ENCODE measurements at places on chromosomes 7 and 10.

- no peak for DNase-seq
Measured at GRCh38 chr7:136133551-136133950, 156.4 kb upstream of the MTPN start.

GRCh38 chr7:29598613-29599012 is 35.0 kb downstream of the PRR15 start:
- no peak for DNase-seq

- no peak for DNase-seq
Measured at GRCh38 chr10:90443342-90443741, 414.5 kb downstream of the HTR7 start.

DNA sequence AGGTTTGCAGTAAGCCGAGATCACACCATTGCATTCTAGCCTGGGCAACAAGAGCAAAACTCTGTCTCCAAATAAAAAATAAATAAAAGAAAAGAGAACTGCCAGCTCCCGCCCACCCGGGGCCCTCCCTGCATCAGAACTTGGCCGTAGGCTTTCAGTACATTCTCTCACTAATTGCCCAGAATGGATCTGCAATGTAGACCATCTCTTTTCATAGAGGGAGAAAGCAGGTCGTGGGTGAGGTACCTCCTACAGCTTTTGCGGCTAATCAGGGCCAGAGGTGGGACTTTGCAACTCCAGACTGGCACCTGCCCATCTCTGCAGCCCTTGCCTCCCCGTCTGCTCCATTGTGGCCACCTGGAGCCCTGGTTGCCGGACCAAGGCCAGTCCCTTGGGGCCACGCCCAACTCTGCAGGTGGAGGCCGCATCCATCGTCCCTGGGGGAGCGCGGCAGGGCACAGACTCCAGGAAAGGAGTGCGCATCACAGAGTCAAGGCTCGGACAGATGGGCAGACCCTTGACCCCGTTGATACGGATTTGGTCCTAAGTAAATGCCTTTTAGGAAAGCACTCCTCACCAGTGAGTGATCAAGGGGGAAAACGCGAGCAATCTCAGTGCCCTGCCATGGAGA is 179.1 kb upstream of the SH2B2 start:
- no peak for DNase-seq

- DNase-seq: no peak
Measured at GRCh38 chr7:26616235-26616634, 248.2 kb downstream of the SKAP2 start.

GRCh38 chr10:95601116-95601719 is 40.0 kb upstream of the SORBS1 start:
- DNase-seq: no peak

DNA sequence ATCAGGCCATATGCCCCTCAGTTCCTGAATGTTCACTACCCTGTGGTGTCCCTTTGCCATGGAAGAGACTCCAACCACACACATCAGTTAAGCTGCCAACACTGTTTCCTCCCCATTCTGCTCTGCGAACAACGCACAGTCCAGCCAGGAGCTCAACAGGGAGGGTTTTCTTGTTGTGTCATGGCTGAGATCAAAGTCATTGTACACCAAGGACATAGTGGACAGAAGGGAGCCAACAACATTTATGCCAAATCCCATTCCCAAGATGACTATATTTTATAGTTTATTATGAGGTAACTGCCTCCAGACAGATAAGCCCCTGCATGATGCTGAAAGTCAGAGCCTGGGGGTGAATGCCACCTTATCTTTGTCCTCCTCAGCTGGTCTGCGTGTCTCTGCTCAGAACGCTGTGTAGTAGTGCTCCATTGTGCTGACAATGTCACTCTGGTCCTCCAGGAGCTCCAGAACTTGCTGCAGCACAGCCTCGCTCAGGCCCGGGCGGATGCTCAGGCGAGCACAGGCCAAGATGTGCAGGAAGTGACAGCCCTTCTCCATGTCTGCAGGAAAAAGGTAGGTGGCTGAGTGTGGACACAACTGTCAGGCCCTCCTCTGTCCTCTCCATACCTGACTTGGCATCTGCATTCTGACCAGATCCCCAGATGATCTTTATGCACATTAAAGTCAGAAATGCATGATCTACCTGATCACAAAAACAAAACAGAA is 27.1 kb upstream of the SH3PXD2A start:
- no peak for DNase-seq

- DNase-seq: no peak
Measured at GRCh38 chr7:30575910-30576309, 18.8 kb upstream of the GARS1 start.

DNA sequence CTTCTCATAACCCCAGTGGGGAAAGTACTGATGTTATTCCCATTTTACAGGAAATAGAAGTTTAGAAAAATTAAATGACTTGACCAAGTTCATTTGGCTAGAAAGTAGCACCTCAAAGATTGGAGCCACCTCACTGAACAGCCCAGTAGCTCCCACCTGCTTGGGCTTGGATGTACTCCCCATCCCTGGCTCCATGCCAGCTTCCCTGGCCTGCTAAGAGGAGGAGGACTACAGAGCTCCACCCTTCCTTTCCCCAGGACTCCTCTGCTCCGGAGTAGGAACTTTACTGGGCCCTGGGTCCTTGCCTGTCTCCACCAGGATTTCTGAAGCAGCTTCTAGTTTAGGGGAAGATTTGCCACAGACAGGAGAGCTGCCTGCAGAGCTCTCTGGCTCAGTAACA is 3.1 kb downstream of the HPS6 start:
- no peak for DNase-seq

- no peak for DNase-seq
Measured at GRCh38 chr10:6198171-6198570, 4.6 kb upstream of the PFKFB3 start.

DNA sequence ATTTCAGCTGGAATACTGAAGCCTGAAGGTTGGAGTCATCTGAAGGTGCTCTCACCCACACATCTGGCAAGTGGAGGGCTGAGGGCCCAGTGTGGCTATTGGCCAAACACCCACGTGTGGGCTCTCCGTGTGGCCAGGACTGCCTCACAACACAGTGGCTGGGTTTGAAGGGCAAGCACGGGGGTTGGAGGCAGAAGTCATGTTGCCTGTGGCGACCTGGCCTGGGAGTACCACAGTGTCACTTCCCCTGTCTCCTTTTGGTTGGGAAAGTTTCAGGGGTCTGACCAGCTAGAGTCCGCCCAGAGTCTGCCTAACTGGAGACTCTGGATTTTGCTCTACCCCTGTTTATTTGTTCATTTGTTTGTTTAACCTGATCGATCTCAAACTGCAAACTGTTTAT is 169.5 kb downstream of the DNAJB6 start:
- DNase-seq: no peak

DNA sequence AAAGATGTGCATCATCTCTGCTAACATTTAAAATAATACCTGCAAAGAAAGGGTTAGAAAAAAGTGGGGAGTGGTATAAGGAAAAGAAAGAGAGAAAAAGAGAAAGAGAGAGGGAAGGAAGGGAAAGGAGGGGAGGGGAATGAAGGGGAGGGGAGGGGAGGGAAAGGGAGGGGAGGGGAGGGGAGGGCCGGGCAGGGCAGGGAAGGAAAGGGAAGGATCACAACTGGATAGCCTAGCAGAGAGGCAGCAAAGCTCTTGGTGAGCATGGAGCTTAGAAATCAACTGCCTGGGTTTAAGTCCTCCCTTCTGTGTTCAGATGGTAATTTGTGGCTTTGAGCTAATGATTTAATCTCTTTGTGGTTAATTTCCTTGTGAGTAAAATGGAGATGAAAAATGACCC is 5.4 kb upstream of the FAM237B start:
- DNase-seq: no peak

DNA sequence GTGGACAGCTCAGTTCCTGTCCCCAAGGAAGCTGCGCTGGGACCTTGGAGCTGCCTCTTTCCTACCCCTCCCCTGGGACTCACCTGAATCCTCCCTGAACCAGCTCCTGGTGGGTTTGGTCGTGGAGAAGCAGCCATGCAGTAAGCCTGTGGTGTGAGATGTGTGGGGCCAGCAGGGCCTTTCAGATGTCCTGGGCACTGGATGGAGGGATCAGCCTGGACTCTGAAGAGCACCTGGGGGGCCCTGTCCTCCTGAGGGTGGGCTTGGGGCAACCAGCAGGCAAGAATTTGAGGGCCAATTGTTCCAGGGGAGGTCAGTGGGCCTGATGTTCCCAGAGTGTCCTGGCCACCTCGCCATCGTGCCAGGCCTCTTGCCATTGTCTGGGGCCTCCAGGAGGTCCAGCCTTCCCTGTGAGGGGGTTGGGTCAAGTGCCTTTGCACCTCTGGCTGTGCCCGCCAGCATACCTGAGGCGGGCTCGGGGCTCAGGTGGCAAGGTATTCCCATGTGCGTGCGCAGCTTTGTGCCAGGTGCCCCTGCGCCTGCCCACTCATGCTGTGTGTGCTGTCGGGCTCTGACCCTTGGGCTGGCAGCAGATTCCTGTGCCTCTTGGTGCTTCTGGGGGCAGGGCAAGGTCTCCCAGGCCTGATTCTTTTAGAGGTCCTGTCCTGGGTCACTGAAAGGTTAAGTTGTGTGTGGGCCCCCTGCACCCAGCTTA is 7.3 kb downstream of the TRIM8 start:
- DNase-seq: no peak

GRCh38 chr10:124935946-124936345 is 6.0 kb upstream of the ZRANB1 start:
- DNase-seq: no peak

- no peak for DNase-seq
Measured at GRCh38 chr7:2611401-2611800, 20.4 kb upstream of the TTYH3 start.

GRCh38 chr7:3518546-3518945 is 217.5 kb downstream of the SDK1 start:
- no peak for DNase-seq

DNA sequence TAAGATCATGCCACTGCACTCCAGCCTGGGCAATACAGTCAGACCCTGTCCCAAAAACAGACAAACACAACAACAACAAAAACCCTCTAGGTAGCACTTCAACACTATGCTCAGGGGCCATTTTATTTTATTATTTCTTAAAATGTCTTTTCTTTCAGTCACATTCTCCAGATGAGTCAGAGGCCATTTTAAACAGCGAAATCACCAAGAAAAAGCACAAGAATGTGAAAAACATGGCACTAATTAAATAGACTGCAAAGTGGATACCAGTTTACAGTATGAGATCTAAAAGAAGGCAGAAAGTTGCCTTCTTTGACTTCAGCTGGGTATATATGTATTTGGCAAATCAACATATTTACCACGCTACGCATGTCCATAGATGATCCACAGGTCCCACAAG is 6.1 kb upstream of the FGL2 start:
- no peak for DNase-seq

GRCh38 chr10:21135023-21135931 is 238.2 kb upstream of the NEBL start:
- no peak for DNase-seq

GRCh38 chr7:24290004-24290641 is 6.1 kb downstream of the NPY start:
- no peak for DNase-seq

DNA sequence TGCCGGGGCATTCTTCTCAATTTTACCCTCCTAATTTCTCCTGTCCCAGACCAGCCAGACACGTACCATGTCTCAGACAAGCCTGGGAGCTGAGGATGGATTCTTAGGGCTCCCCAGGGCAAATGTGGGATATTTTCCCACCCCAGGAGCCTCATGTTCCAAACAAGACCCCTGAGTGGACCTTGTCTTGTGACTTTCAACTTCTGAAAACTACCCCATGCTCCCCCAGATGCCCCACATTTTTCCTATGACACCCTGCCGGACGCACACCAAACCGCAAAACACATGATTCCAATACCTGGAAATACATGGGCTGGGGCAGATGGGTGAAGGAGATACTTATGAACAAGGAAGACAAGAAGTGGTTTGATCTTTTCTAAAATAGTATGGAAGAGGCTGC is 874 bp downstream of the GIMAP5 start:
- DNase-seq: no peak

DNA sequence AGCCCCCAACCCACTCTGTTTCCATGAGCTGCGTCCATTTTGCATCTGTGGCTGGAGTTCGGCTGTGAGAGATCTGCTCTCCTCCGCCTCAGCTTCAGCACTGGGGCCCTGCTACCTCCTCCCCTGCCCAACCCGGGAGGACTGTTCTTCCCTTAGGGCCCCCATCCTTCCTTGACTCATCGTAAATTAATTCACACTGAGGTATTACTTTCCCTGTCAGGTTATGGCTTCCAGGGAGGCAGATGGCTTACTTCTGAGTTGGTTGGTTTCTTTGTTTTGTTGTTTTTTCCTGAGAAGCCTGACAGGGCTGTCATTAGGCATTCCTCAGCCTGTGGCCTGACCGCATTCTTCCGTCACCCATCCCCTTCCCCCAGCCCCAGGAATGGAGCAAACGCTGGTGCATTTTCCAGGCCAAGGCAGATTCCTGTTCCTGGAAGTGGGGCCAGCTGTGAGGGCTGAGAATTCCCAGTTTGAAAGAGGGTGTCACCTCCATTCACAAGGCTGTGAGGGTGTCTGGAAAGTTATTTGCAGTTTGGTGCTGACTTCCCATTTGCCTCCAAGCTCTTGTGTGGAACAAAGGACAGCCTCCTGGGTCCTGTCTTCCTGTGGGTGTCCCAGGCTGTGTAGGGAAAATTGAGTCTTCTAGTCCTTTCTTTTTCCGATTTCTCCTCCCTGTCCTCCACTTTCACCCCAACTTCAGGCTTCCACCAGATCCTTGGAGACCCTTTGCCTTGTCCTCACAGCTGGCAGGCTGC is 11.7 kb downstream of the CPA5 start:
- DNase-seq: no peak

DNA sequence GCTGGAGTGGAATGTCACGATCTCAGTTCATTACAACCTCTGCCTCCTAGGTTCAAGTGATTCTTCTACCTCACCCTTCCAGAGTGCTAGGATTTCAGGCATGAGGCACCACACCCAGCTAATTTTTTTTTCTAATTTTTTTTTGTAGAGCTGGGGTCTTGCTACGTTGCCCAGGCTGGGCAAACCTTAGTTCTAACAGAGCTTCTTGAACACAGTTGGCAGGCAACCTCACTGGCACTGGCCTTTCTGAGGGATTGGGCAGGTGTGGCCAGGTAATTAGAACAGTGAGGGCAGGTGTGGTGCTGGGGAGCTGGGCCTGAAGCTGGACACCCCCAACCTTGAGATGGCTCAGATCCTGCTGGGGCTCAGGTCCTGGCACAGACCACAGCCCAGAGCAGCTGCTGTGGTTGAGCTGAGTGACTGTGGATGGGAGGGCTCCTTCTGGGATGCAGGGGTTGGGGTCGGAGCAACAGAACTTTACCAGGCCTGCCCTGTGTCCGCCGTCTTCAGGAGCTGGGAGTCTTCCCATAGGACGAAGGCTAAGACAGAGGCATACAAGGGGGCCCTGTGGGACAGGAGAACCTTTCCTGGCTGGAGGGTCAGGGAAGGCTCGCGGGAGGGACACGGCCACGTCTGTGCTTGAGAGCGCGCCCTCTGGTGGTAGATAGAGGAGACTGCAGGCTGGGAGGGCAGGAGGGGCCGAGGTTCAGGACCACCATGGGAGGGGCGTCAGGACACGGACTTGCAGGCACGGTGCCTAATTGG is 48.2 kb downstream of the COL26A1 start:
- no peak for DNase-seq

- no peak for DNase-seq
Measured at GRCh38 chr7:105101864-105102263, 87.9 kb downstream of the KMT2E start.
